ENCODE measurements at places on chromosomes 13 and 19. TPM values are rescaled to one million over a fixed set of nuclear protein-coding genes. Genes with fewer than 3 reads are reported as not detected.

- no peak for DNase-seq
These were observed 238.1 kb upstream of the SERP2 start for GRCh38 chr13:44135566-44135965.

- DNase-seq, result no peak
These were observed 1730.4 kb upstream of the SLC10A2 start for GRCh38 chr13:104796581-104796980.

- DNase-seq, result no peak
These were observed 5.7 kb downstream of the C19orf25 start for GRCh38 chr19:1473085-1473851.

- DNase-seq, result no peak
These were observed 173.2 kb downstream of the DCLK1 start for GRCh38 chr13:35957996-35958395.

Gene ONECUT3
- not detected for total RNA-seq

Gene PSG1
- not detected for total RNA-seq

DNA sequence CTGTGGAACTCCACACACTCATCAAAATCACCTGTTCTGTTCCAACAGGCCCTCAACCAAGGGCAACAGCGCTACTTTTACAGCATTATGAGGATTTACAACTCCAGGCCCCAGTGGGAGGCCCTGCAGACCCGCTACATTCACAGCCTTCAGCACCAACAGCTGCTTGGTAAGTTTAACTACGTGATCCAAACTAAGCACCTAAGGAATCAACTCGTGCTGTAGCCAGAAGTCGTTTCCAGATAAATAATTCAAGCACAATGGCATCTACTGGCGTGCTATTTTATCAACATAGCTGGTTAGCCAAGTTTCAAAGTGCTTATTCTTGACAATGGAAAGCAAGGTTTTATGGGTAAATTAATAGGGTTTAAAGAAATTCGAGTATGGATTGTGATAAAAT is 5.3 kb downstream of the FAM216B start:
- no peak for DNase-seq

- DNase-seq, result no peak
These were observed 33.6 kb downstream of the AKAP11 start for GRCh38 chr13:42305503-42305902.

Gene TMEM238
- 7.5 TPM for total RNA-seq

DNA sequence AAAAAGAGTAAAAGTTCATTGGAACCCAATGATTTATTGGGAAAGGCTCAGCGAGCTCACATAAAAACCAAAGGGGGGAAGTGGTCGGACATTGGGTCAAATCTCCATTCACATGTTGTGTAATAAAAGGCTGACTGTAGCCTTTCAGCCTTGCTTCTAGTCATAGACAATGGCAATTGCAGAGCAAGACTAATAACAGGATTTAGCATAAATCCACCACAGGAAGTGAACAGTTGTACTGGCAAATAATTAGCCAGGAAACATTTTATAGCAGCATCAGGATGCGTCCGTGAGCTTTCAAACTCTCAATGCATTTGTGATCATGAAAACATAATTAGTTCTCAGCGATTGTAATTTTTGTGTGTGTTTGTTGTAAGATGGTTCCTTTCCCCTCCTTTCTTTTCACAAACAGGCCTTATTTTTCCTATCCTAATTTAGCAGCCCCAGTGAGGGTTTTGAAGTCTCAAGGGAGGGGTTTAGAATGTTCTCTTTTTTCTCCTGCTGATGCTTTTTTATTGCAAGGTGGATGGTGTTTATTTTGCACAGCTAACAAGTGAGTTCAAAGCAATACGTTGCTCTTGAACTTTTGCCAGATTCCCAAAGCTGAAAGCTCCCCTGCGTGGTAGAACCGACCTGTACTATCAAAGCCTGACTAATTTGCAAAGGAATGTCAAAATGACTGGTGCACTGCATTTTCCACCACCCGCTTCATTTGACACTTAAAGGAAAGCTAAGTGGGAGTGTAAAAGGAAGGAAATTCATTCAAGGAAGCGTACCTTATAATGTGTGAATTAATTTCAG is 105.6 kb downstream of the SPRY2 start:
- no peak for DNase-seq

DNA sequence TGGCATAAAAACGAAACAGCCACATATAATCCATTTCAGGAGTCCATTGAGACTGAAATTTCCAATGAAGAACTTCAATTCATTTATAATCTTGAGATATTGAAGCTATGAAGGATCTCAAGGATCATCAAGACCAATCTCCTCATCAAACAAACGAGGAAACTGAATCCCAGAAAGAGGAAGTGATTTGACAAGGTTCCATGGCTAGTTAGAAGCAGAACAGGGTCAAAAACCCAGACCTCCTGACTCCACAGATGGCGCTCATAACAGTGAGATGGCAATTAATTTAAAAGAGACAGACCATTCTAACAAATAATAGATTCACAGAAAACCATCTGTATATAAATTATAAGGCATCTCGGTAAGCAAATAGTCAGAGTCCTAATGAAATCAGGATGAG is 229.7 kb downstream of the KCTD12 start:
- DNase-seq, result no peak

DNA sequence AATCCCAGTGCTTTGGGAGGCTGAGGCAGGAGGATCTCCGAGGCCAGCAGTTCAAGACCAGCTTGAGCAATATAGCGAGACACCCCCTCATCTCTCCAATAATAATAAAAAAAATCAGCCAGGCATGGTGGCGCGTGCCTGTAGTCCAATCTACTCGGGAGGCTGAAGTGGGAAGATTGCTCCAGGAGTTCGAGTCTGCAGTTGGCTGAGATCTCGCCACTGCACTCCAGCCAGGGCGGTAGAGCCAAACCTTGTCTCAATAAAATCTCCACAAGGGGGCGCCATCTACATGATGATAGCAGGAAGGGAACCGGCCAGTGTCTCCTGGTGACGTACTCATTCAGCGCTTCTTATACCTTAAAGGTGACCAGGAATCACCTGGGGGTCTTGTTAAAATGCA is 13.6 kb upstream of the C5AR1 start:
- DNase-seq, result no peak

GRCh38 chr13:107211073-107211472 is 643.1 kb upstream of the ARGLU1 start:
- no peak for DNase-seq

Gene KLK1
- not detected for total RNA-seq

DNA sequence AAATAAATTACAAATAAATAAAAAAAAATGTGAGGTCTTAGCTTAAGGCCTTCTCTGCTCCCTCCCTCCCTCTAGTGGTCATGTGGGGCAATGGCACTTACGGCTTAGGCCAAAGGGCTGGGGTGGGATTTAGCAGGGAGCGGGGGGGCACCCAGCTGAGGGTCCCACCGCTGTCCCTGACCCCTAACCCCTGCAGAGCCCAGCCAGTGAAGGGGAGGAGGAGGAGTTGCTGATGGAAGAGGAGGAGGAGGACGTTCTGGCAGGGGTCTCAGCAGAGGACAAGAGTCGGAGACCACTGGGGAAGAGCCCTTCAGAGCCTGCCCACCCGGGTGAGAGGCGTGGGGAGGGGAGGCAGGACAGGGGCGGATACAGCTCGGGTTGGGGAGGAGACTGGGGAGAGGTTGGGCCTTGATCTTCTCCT is 9.3 kb downstream of the MPND start:
- DNase-seq, result no peak

DNA sequence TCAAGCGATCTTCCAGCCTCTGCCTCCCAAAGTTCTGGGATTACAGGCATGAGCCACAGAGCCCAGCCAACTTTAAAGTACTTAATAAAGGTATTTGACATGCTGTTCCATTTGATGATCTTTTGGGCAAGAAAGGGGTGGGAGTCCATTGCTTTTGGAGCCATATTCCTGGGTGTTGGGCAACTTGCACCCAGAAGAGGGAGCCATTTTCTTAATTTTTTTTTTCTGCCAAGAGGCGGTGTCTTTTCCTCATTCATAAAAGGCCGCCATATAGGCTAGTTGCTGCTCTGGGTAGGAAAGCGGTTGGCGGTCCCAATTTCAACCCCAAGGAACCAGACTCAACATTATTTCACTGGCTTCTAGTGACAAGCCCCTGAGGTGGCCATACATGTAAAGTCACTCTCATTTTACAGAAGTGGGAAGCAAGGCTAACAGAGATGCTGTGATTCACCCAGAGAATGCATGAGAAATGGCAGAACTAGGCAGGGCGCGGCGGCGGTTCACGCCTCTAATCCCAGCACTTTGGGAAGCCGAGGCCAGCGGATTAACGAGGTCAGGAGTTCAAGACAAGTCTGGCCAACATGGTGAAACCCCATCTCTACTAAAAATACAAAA is 139.6 kb downstream of the CACNA1A start:
- no peak for DNase-seq

DNA sequence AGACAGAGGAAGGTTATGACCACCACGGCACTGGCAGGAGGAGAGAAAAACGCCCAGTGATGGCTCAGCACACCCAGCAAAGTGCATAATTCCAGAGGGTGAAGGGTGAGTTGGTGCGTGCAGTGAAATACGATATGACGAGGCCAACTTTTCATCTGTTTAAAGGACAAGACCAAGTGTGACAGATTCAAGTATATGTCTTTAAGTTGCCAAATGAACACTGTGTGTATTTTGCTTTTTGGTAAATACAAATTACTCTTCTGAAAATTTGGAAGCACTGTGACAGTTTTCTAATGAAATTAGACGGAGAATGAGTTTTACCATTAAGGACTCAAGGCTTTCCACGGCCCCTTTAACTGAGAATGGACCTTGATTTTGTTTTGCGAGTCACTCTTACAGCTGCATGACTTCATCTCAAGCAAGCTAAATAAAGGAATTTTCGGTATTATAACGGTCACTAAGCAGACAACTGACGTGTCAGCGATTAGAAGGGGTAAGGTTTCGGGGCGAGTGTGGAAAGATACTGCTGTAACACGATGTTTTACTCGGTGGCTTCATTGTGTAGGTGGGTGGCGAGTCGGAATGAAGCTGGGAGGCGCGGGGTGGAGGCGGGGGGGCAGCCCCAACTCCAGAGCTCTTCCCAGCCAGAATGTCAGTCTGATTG is 22.8 kb downstream of the COL4A2 start:
- no peak for DNase-seq

- DNase-seq, result no peak
These were observed 20.7 kb downstream of the MAP4K1 start for GRCh38 chr19:38597075-38597474.

GRCh38 chr19:33334271-33334670 is 31.9 kb upstream of the CEBPA start:
- DNase-seq, result no peak

Gene IL11
- not detected for total RNA-seq

Gene FKRP
- 30.3 TPM for total RNA-seq

Gene ACER1
- total RNA-seq, result not detected

DNA sequence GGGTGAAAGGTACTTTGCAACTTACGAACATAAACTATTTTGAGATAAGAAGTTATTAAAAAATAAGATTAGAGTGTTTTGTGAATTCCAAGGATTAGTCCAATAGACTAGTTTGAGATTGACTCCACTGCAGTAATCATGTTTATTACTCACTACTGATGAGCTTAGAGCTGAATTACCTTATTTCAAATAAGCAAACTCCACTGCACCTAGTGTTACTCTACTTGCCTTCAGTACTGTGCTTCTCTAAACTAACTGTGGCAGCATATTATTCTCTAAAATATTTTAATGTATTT is 111.7 kb downstream of the MIPEP start:
- DNase-seq, result no peak

Gene ERCC2
- 16.6 TPM for total RNA-seq

- no peak for DNase-seq
These were observed 2.0 kb downstream of the RAB20 start for GRCh38 chr13:110559429-110559943.

Gene CYP2F1
- not detected for total RNA-seq

DNA sequence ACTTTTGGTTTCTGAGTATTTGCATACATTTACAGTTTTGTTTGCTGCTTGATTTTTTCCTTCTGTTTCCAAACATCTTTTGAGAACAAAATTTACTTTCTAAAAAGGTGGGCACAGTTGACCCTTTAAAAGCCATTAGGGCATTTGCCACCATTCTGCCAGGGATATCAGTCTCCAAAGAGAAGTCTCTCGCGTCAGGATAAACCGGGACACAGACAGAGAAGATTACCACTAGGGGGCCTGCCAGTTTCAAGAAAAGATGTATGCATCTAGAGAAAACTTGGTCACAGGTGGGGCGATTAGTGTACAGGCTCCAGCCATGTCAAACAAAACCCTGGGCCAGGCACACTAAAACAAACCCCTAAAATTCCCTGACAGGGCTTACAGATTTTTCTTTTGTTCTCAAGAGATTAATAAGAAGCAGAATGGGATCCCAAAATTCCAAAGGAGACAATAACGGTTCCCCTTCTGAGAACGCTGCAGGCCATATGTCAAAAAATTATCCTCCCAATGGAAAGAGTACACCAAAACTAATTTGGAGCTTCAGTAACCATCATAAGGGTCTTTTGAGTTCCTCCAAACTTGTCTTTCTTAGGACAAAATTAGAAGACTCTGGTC is 10.7 kb upstream of the PABPC3 start:
- peak; percentile 50 for DNase-seq

- peak; percentile 45 for DNase-seq
These were observed 8.9 kb upstream of the AMER2 start for GRCh38 chr13:25180775-25181537.

GRCh38 chr19:45138303-45138751 is 22.5 kb downstream of the NKPD1 start:
- no peak for DNase-seq

GRCh38 chr13:42707586-42707985 is 73.8 kb upstream of the FAM216B start:
- DNase-seq, result no peak

- DNase-seq, result no peak
These were observed 14.3 kb upstream of the LRRC63 start for GRCh38 chr13:46197299-46198048.

Gene PLPP2
- total RNA-seq, result 4.6 TPM

GRCh38 chr19:28537896-28538295 is 675.1 kb downstream of the UQCRFS1 start:
- no peak for DNase-seq

GRCh38 chr13:90545070-90545840 is 802.2 kb upstream of the MIR17HG start:
- DNase-seq, result no peak

DNA sequence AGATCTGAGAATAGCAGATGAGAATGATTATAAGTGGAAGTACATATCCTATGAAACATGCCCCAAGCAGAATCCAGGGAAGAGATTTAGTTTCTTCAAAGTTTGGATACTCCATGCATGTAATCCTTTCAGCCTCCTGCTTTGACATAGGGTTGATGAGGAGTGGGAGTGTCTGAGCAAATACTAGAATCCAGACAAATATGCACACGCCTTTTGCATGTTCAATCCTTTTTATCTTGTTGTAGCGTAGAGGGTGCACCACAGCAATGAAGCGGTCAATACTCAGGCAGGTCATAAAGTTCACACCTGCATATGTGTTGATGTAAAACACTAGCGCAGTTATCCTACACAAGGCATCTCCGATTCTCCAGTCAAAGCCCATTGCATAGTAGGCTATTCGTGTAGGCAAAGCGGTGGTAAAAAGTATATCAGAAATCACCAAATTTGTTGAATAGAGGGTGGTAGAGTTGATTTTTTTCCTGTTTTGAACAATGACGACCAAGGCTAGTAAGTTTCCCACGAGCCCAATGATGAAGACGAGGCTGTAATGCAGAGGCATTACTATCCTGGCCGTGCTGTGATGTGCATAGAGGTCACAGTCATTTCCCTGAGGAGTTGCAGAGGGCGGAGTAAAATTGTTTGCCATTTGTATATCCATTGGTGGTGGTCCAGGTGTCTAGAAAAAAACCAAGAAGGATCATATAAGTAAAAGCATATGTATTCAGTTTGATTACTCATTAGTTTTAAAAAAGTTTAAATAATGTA is 11.5 kb downstream of the GPR183 start:
- DNase-seq, result no peak

Gene RABAC1
- 142 TPM for total RNA-seq

All from esophagus muscularis mucosa (tissue), 4 donors.